T-helper 2 cell (primary cell): ENCODE measurements at places on chromosomes 12 and 14.

DNA sequence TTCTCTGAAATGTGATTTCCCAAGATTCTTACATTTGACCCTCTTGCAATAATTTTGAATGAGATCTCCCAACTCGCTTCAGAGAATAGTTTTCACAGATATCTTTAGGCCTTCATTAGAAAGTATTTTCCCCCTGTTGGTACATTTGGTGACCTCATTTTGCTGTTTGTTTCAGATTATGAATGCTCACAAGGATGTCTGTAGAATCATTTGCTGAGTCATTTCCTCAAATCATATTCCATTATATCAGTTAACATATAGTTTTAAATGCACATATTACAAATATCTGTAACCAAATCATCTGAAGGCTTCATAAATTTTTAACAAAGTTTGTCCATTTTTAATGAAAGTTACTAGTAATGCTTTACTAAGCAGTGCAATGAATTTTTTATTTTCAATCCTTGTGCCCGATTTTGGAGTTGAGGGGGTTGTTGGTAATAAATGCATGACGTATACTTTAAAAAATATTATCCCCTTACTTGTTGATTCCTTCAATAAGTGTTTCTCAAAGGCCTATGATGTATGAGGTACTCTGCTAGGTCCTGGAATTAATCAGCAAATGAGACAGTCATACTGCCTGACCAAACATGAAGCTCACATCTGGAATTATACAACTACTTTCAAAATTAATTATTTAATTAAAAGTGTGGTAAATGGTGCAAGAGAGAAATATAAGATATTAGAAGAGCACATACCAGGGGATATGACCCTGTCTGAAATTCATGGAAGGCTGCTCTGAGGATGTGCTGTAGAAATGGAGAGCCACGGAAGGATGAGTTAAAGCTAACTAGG lies 126.9 kb upstream of the RAP1B start:
- no peak for DNase-seq

- no peak for DNase-seq
Measured at GRCh38 chr14:105144666-105145380, 23.8 kb downstream of the JAG2 start.

DNA sequence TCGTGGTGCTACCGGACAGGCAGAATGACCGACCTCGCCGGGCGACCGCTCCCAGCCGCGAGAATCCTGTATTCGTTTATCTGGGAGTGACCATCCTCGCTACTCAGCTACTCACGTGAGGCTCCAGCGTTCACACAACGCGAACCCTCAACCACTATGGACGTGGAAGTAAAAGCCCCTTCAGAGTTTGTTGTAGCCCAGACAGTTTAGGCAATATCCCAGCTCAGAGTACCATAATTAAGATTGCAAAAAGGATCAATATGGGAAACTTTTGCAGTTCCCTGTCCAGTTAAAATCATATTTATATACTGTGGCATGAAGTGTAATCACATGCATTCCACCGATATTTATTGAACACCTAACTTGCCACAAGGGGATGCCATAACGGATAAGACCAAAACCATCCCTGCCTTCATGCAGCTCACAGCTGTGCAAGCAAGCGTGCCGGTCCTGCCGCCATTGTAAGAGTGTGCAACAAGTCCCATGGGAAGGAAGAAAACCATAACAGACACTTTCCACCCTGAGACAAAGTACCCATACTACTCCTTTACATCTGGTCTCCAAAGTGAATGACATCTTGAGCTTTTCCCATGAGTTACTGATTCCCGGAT lies 938 bp upstream of the MAX start:
- no peak for DNase-seq

DNA sequence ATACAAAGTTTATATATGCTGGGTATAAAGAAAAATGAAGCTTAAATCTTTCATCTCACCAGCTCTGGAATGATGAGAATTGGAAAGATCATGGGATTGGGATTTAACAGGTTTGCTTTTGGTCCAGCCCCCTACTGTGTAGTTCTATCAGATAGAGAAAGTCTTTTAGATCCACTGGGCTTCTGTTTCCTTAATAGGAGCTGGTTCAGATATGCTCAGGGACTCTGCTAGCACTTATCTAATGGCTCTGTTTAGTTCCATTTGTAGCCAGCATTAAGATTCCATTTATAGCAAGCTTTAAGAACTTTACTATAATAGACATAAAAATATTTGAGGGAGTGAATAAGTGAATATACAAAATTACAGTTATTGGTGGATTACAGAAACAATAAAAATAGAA lies 42.6 kb downstream of the UTP20 start:
- no peak for DNase-seq

- no peak for DNase-seq
Measured at GRCh38 chr14:95774265-95775160, 60.6 kb upstream of the TCL1A start.
